ENCODE measurements at places on chromosomes 11 and 22.
A peak's percentile ranks its signal among the peaks of the same experiment; 100 is the strongest.

DNA sequence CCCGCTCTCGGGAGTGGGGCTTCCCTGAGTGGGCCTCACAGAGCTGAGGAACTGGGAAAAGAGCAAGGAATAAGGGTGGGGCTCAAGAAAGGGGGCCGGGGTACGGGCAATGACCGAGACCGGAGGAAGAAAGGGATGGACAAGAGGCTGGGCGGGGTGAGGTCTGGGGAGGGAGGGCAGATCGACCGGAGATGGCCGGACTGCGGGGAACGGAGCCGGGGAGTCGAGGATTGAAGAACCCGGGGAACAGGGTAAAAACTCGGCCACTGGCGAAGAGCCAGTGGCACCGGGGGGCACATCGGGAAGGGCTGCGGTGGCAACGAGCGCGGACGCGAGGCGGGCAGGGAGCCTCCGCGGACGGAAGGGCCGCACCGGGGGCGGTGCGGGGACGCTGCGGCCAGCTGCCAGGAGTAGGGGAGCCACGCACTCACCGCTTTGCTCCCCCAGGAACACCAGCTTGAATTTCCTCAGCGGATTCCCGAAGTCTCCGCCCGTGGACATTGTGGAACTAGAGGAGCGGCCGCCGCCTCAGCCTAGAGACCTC lies 667 bp downstream of the RAB6A start:
- DNase-seq: peak; percentile 34

DNA sequence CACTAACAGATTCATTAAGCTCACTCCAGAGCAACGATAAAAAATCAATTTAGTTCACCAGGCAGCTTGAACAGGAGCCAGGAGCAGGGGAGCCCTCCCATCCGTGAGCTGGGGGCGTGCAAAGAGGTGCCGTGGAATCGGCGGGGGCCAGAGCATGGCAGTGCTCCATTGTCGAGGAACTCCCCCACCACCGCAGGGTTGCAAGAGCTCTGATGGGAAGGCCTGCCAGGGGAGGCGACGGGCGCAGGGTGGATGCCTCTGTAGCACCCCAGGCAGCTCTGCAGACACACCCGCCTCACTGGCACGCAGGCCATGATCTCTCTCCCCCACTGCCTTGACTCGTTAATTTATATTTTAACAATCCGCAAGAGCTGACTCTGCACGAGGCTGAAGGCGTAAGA lies 433.2 kb downstream of the MIAT start:
- no peak for DNase-seq

DNA sequence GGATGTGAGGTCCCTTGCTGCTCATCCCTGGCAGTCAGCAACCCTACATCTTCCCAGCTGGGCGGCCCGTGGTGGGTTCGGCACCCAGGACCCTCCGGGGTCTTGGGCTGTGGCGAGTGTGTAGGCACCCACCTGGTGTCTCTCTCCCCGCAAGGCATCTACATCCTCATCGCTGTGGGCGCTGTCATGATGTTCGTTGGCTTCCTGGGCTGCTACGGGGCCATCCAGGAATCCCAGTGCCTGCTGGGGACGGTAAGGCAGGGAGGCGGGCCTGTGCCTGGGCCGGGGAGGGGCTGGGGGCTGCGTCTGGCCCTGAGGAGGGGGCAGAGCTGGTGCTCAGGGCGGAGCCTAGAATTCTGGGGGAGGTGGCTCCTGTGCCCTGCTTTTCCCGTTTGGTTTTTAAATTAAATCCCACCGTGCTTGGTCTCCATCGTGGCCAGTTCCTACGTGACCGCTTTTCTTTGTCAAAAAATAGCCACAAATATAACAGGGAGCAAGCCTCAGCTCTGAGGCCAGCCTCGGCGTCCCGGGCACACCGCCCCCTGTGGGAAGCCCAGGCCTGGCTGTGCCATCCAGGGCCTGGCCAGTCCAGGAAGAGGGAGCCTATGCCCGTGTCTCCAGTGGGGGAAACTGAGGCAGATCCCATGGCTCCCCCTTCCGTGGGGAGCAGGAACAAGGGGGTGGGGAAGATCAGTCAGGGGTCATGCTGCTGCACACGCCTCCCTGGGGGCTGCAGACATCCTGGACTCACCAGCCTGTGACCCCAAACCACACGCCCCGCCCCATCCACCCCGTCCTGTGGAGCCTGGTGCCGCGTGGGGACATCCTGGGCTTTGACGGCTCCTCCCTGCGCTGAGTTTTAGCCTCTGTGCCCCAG lies 6.4 kb upstream of the TSSC4 start:
- no peak for DNase-seq

DNA sequence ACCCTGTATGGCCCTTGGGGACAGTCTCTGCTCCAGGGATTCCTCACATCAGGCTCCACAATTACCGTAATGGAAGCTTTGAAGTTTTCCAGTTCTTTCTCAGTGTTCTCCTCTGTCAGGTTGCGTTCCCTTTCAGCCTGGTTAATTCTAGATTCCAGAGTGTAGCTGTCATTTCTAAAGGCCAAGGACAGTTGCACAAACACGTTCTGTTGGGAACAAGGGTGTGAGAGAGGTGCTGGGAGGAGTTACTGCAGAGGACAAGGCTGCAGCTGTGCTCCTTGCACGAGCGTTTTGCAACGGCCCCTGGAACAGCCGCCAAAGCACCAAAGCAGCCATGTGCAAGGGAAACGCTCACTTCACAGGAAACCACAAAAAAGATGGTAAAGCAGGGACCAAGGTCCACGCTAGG lies 35.9 kb upstream of the LYVE1 start:
- DNase-seq: no peak

- peak; percentile 15 for DNase-seq
Observed at GRCh38 chr11:48172818-48173609, 43.6 kb upstream of the OR4B1 start.

DNA sequence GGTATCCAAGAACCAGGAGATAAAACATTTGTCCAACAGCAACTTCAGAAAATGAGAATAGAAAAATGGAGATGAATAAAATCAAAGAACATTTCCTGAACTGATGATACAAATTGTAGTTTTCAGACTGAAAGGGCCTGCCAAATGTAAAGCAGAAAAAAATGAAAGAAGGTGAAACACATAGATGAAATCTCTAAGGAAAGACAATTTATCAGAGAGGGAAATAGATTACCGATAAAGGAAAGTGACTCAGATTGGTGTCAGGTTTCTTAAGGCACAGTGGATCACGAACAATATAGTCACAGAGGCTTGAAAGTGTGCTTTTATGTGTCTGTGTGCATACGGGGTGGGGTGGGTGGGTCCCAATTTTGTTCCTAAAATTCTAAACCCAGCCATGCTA lies 4.1 kb upstream of the STT3A start:
- DNase-seq: no peak

DNA sequence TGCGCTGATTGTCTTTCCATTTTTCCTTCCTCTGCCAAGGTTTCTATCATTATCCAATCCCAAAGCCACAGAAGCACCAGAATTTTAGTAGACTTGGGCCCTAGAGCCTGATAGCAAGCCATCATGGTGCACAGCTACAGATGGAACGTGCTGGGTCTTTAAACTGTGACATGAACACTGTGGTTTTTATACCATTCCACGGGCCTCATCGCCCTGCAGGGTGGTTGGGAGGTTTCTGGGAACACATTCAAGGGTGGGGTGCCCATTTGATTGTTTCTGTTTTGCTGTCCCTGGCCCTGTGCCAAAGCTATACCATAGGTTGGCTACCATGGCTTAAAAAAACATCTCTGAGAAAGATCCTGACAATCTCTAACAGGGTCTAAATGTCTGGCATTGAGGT lies 151.9 kb downstream of the CACNA1I start:
- no peak for DNase-seq

DNA sequence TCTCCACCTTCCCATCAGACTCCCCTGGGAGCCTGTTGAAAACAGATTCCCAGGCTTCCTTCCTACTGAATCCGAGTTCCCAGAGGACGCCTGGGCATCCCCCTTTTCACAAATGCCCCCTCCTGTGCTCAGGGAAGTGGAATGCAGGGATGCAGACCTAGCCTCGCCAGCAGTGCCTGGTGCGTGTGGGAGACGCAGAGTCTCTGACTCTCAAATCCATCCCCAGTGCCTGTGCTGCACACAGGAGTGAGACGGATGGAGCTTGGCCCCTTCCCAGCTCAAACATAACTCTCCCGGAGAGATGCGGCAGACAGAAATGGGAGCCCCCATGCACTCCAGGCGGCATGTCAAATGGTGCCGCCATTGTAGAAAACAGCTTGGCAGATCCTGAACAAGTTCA lies 62.6 kb downstream of the CTTN start:
- no peak for DNase-seq

DNA sequence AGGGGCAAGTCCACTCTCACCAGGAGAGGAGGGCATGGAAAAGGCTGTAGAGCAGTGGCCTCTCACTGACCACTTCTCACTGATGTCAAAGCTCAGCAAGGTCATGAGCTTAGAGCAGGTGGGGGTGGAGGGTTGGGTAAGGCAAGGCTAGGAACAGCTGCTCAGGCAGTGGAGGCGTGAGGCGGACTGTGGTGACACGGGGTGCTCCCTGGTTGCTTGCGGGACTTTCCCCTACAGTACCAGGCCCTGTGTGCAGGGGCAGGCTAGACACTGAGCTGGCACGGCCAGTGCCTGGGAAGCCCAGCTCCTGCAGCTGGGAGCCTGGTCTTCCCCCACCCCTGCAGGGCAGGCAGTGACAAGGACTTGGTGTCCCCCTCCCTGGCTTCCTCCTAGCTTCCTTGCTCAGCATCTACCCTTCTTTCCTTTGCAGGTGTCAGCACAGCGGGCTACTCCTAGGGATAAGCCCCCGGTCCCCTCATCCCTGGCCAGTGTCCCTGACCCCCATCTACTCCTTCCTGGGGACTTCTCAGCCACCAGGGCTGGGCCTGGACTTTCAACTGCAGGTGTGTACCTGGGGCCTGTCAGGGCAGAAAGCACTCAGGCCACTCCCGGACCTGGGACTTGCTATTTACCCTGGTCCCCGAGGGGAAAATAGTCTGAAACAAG lies 45.6 kb downstream of the PISD start:
- no peak for DNase-seq

DNA sequence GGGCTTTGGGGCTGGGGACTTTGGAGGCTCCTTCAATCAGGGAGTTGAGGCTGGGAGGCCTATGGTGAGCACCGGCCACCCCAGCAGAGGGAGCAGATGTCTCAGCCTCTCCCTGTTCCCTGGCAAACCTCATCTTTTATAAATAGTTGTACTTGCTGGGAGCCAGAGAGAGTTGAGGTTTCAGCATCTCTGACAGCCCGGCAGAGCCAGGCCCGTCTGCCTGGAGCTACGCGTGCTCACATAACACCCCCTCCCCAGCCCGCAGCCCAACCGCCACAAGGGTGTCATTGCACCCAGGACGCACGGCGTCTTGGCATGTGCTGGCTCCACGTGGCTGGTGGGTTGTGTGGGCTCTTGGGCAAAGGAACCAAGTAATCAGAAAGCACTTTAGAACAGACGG lies 127.1 kb downstream of the CHST1 start:
- DNase-seq: no peak

GRCh38 chr11:67391304-67392182 lies at the start of gene RAD9A:
Gene RAD9A, plus strand, starts transcription at chr11:67391986. Its CDS starts 59 bp downstream, at chr11:67392045.
- peak; percentile 88 for DNase-seq

GRCh38 chr22:20080776-20081654 lies 974 bp downstream of the DGCR8 start:
- peak; percentile 5 for DNase-seq

DNA sequence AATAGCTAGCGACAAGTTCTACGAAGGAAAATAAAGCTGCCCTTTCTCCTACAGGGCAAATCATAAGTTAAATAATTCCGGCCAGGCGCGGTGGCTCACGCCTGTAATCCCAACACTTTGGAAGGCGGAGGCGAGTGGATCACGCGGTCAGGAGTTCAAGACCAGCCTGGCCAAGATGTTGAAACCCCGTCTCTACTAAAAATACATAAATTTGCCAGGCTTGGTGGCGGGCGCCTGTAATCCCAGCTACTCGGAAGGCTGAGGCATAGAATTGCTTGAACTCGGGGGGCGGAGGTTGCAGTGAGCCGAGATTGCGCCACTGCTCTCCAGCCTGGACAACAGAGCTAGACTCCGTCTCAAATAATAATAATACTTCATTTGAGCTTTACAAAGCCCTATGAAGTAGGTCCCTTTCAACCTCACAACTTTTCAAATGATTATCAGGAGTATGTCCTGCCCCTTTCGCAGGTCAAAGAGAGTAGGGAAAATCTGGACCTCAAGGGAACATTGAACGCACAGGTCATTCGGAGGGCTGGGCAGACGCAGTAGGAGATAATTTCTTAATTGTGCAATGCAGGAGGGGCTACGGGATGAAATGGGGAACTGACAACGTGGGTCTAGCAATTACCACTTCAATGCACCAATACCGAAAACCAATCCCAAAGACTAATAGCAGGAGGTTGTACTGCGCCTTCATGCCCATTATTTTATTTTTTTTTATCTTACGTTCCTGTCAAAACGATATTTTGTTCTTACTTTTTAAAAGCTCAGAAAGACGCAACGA lies 590 bp downstream of the COMMD9 start:
- DNase-seq: no peak

GRCh38 chr11:120489799-120490198 lies 21.7 kb upstream of the GRIK4 start:
- no peak for DNase-seq

DNA sequence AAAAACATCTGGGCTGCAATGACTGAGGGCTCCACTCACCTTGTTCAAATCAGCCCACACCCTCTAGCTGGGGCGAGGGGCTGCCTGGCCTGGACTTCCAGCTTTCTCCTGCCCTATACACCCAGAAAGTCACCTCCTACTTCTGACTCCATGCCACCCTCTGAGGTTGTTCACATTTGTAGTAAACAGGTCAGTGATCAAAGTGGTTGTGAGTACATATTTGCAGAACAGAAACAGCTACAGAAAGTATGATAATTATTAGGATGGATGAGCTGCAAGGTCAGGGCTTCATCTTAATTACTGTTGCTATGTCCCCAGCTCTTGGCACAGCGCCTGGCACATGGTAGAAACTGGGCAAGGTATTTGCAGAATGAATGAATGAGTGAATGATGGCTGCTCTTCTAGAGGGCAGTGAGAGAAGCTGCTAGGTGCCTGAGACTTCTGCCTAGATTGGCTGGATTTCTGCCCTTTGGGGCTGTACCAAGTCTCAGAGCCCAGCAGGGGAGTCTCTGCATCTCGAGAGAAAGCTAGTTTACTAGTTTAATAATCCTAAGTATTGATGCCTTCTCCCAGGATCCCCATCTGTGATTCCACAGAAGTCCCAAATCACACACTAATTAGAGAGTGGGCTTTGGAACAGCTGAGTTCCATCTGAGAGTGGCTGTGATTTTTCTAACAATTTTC lies 36.0 kb downstream of the SYT13 start:
- DNase-seq: no peak

- peak; percentile 67 for DNase-seq
Observed at GRCh38 chr11:75429902-75430713, 2.9 kb downstream of the KLHL35 start.

GRCh38 chr11:69200331-69201065 lies 44.8 kb downstream of the SMIM38 start:
- DNase-seq: no peak

- no peak for DNase-seq
Observed at GRCh38 chr11:123194337-123195187, 486 bp downstream of the CLMP start.

- DNase-seq: no peak
Observed at GRCh38 chr11:119802670-119803069, 73.7 kb upstream of the NECTIN1 start.

GRCh38 chr11:60891103-60891741 lies 15.2 kb downstream of the PRPF19 start:
- DNase-seq: no peak

GRCh38 chr22:20889904-20890540 lies 27.2 kb upstream of the CRKL start:
- no peak for DNase-seq

Data from NCI-H226 (cell line).